ENCODE measurements at places on chromosomes 7 and 10.

DNA sequence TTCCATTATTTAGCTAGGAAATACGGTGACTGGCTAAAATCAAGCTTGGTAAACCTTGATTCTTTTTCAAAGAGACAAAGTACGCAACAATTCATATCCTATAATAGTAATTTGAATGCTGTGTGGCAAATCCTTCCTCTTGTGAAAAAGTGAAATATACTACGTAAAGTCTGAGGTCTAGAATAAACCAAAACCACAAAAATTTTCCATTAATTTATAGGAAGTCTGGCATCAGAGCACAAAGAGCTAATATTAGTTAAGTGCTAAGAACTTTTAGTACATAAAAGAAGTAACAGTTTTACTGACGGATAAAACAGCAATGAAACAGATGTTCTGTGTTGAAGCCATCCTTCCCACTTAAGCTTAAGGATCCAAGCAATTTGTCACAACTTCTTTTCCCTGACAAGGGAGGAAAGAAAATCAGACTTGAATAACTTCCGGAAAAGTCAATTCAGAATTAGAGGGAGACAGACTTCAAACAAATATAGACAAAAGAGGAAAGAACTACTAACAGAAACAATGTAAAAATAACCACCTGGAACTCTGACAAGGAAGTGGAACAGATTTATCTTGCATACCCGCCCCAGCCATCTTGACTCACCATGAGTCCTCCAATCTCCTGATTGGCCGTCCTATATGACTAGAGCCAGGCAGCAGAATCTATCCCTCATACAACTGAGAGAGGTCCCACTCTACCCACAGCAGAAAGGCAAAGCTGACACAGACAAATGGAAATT lies 34.6 kb downstream of the RHEB start:
- DNase-seq, result no peak

- DNase-seq, result no peak
Observed at GRCh38 chr7:36598054-36598674, 126.1 kb downstream of the AOAH start.

DNA sequence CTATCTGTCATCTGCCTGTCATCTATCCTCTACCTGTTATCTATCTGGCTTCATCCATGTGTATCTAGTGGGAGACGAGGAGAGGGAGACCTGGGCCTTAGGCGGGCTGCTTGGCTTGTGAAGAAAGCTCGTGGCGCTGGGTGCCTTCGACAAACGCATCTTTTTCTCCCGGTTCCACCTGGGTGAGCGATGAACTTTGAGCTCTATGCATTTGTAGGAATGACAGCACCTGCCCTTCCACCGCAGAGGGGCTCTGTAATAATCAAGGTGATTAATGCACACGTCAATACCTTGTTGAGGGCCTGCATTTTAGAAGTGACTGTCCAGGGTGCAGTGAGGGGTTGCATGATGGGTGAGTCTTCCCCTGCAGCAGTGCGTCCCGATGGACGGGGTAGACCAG lies 2.6 kb upstream of the VIPR2 start:
- no peak for DNase-seq

DNA sequence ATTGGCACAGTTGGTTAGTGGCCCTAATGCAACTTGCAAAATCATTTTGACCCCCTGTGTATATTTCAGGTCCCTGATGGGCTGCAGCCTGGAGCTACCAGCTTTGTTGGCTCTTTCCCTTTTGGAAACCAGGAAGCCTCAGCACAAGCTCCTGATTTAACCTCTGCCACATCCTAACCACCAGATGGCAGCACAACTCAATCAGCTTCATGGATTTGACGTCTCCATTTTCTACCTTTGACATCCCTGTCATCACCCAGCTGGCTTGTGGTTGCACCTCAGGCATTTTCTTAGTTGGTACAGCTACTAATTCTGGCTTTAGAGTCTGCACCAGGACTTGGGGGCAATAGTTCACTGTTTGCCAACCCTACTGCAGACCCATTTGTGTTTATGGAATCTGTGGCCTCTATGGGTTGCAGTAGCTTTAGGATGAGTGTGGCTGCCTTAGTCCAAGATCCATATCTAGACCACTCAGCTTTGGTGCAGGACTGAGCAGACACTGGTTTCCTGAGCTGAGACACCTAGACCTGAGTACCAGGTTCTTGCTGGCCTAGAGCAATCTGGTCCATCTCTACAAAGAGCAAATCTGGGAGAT lies 456.2 kb downstream of the REEP3 start:
- DNase-seq, result no peak

DNA sequence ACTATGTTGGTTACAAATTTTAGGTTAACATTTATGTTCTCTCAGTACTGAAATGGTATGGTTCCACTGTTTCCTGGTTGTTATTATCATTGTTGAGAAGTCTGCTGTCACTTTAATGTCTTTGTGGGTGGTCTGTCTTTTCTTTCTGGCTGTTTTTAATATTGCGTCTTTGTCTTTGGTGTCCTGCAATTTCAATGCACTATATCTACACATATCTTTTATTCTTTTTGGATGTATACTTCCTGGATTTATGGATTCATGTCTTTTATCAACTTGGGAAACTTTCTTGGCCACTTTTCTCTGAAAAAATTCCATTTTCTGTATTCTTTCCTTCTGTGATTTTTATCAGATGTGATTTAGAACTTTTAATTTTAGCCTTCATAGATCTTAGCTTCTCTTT lies 250.2 kb downstream of the BUB3 start:
- no peak for DNase-seq

- no peak for DNase-seq
Observed at GRCh38 chr10:68871105-68871711, 29.9 kb upstream of the DDX50 start.

DNA sequence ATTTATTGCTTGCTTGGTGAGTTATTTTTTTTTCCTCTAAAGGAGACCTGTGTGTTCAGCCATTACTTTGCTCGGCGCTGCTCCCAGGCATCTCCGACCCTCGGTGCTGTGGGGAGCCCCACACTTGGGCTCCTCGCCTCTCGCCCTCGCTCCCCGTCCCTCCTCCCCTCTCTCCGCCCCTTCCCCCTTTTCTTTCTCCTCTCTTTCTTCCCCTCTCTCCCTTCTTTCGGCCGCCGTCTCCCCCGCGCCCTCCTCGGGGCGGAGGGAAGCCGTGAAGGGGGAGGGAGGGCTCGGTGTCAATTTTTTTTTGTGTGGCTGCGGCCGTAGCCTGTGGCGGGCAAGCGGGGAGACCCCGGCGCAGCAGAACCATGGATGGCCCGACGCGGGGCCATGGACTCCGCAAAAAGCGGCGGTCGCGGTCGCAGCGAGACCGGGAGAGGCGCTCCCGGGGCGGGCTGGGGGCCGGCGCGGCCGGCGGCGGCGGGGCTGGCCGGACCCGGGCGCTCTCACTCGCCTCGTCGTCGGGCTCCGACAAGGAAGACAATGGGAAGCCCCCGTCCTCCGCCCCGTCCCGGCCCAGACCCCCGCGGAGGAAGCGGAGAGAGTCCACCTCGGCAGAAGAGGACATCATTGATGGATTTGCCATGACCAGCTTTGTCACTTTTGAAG lies 1.1 kb downstream of the AUTS2 start:
- DNase-seq, result no peak

DNA sequence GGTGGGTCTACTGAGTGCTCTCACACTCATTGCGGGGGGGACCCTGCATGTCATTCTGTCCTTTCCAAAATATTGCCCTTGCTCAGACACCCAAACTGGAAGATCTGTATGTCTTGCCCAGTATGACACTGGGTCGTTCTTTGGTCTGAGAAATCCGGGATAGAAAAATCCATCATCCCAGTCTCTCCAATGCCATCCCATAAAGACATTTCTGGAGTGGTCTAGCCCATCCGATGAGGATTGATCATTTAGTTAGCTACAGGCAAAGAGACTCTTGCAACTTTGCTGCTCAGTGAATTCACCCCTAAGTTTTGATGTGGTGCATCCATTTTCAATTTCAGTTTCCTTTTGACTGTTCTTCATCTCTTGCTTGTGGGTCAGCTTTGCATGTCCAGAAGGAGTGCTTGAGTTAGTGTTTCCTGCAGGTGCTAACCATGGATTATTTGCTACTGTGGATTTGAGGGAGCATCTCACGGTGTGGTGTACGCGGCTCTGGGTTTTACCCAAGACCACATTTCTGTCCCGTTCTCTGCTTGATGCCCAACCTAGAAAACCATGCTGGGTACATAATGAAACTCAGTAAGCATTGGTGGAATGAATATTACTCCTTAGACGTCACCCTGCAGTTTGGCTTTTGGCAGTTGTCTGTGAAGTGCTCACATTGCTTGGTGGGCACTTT lies 247.0 kb upstream of the MKI67 start:
- DNase-seq, result no peak

DNA sequence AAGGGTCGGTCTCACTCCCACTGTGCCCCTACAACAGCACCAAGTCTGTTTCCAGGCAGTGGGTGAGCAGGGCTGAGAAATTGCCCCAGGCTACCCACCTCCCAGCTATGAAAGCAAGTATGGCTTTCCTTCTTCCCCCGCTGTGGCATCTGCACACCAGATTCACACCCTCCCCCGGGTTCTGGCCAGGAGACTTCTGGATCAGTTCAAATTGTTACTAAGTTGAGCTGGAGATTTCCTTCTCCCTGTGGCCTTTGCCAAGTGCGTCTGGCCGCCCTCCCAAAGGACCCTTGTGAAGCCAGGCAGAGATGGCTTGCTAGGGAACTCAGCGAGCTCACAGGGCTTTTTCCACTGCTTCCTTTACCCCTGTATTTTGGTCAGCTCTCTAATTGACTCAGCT lies 555.4 kb downstream of the SH2D4B start:
- DNase-seq, result no peak

DNA sequence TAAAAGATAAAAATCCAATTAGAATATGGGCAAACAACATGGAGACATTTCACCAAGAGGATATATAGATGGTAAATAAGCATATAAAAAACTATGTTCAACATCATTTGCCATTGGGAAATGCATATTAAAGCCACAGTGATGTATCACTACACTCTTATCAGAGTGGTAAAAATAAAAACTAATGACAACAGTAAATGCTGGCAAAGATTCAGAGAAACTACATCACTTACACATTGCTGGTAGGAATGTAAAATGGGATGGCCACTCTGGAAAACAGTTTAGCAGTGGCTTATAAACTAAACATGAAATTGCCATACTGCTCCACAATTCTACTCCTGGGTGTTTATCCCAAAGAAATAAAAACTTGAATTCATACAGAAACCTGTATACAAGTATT lies 59.2 kb downstream of the CROT start:
- no peak for DNase-seq

Data from NK-92 treated with Interleukin-12 subunit alpha and Interleukin-12 subunit beta, amount 100 ng/mL, for 24 hours (cell line).